ENCODE measurements at places on chromosomes 4 and X. TPM values are rescaled to one million over a fixed set of nuclear protein-coding genes. Genes with fewer than 3 reads are reported as not detected.

The RBMXL3 gene
- total RNA-seq: not detected

The TEX13B gene
- total RNA-seq: not detected

The ZNF718 gene
- 8.6 TPM for total RNA-seq

The SSX4 gene
- not detected for total RNA-seq

The NCAPG gene
- total RNA-seq: 58.2 TPM

The CFAP97 gene
- total RNA-seq: 46.9 TPM

The CFI gene
- 0.62 TPM for total RNA-seq

The TMPRSS11B gene
- not detected for total RNA-seq

The SPANXD gene
- not detected for total RNA-seq

The ALAS2 gene
- not detected for total RNA-seq

The VCX gene
- total RNA-seq: not detected

The SLC7A11 gene
- total RNA-seq: 0.92 TPM

The ASB9 gene
- total RNA-seq: 0.78 TPM

The RS1 gene
- not detected for total RNA-seq

The PCDH10 gene
- total RNA-seq: 0.09 TPM

DNA sequence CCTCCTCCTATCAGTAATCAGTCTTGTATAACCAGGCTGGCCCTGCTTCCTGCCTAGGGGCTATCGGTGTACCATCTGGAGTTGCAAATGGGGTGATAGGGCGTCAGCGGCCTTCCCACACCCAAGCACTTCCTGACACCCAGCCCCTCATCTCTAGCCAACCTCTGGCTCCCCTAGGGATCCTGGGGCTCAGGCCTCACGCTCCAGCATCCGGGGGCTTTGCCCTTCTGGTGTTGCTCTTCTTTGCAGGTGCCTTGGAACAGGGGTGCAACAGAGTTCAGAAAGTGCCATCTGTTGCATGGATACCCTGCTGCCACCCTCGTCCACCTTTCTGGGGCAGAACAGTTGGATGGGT, 4.1 kb downstream of the IL9R start:
- no peak for DNase-seq
- peaks cover 67% of the 10 kb centered on the region for H3K36me3 ChIP-seq
- H3K27me3 ChIP-seq: no peaks in the 10 kb centered on the region
- H3K27ac ChIP-seq: peak overlapping the region; percentile 98
- H3K4me3 ChIP-seq: peak overlapping the region; percentile 68

DNA sequence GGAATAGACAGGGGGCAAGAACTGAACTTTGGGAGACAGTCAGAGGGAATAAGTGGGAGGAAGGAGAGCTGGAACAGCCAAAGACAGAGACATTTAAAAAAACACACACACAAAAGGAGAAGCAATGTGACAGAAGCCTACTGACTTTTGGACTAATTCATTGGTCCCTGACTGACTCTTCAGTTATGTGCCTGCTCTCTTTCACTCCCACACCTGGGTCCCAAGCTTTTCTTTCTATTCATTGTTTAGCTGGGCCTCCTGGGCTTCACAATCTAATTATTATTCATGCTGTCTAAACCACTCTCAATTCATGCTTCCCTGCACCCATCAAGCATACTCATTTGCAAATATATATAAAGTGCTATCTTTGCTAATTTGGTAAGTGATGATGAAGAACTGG, 139.2 kb upstream of the IRS4 start:
- no peak overlapping the region for H3K27ac ChIP-seq
- H3K36me3 ChIP-seq: no peaks in the 10 kb centered on the region
- DNase-seq: no peak
- no peaks in the 10 kb centered on the region for H3K4me1 ChIP-seq

GRCh38 chrX:150225756-150226155, 137.4 kb upstream of the MAMLD1 start:
- no peak for DNase-seq
- no peak overlapping the region for H3K4me3 ChIP-seq
- H3K36me3 ChIP-seq: no peaks in the 10 kb centered on the region
- no peak overlapping the region for H3K27ac ChIP-seq

GRCh38 chr4:5365071-5366008, 314.1 kb downstream of the STK32B start:
- no peak for DNase-seq
- H3K4me1 ChIP-seq: no peaks in the 10 kb centered on the region
- H3K36me3 ChIP-seq: no peaks in the 10 kb centered on the region
- H3K4me3 ChIP-seq: no peak overlapping the region

DNA sequence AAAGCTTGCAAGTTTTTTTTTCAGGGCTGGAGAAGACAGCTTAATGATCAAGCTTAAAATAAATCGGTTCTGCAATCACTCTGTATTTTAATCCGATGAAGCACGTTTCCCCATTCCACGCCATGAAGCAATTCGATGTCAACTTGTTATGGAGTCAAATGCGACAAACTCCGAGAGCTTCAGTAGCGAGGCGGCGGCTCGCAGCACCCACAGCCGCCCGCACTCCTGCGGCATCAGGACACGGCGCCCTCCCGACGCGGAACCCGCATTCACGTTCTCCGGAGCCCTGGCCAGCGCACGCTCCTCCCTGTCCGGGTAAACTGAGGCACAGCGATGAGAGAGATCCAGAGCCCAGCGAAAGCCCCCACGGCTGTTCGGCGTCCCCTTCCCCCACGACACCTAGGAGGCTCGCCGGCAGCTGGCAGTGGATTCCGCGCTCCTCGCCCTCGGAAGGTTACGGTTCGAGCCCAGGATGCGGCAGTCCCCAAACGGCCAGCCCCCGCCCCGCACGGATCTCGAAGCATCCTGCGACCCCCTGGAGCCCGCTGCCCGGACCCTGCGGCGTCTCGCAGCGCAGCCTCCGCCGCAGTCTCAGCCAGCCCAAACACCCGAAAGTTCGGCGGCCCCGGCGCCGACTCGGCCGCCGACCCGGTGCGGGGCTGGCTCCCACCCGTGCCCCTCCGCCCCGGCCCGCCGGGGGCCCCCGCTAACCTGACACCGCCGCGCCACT, 507 bp downstream of the MFAP3L start:
- H3K4me1 ChIP-seq: peaks cover 7% of the 10 kb centered on the region
- DNase-seq: no peak
- no peak overlapping the region for H3K27ac ChIP-seq
- peaks cover 52% of the 10 kb centered on the region for H3K27me3 ChIP-seq

- no peaks in the 10 kb centered on the region for H3K27me3 ChIP-seq
- DNase-seq: no peak
- H3K36me3 ChIP-seq: no peaks in the 10 kb centered on the region
- no peak overlapping the region for H3K4me3 ChIP-seq
These were observed 110.4 kb downstream of the IL13RA2 start for GRCh38 chrX:114906984-114907510.

DNA sequence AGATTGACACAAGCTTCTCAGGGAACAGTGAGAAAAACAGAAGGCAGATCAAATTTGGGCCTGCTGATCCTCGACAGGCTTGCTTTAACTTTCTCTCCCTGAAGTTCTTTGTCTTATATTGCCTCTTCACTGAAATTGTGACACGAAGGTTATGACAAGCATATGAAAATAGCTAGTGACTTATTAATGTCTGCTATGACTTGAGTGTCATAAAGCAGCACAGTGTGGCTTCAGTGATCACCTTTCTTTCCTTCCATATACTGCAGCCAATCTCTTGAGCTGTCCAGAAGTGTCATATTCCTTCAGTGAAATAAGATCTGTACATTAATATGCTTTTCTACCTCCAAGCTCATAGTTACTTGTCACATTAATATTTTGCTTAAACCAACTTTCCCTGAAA, 870.2 kb downstream of the C4orf33 start:
- no peaks in the 10 kb centered on the region for H3K27me3 ChIP-seq
- H3K27ac ChIP-seq: no peak overlapping the region
- H3K4me3 ChIP-seq: no peak overlapping the region
- H3K36me3 ChIP-seq: no peaks in the 10 kb centered on the region

DNA sequence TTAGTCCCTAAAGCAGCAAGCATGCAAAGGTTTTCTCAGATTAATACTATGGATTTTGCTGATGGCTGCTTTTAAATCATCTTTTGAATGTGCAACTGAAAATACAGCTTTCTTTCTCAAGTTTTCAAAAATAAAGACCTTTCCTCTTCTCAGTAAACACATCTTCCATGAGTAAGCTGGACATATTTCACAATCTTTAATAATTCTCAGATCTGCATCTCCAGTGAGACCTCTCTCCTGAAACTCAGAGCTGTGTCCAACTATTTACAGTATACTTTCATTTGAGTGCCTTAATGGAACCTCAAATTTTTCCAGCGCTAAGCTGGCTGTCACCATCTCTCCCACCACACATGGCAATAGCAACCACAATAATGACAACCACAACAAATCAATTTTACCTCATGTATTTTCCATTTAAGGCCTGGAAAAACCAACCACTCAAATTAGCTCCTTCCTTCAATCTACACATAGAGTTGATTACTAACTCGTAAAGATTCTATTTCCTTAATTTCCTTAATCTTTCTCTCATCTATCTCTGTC, 192.4 kb upstream of the RPL34 start:
- peaks cover 33% of the 10 kb centered on the region for H3K4me1 ChIP-seq
- no peak overlapping the region for H3K4me3 ChIP-seq
- H3K27me3 ChIP-seq: peaks cover 5% of the 10 kb centered on the region
- H3K27ac ChIP-seq: no peak overlapping the region
- no peak for DNase-seq

DNA sequence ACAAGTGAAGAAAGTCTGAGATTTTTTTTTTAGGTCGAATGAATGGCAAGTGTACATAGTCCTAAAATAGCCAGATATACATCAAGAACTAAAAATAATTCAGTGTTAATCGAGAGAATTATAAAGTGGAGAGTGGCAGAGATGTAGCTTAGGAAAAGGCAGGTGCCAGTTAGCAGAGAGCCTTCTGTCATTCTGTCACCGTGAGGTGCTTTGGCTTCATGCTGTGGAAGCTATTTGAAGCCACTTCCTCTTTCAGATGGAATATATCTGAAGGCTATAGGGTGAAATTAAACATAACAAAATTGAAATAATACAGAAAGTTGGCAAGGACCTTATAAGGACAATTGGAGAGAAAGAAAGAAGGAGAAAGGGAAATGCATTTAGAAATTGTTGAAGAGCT, 756.3 kb downstream of the CCSER1 start:
- no peaks in the 10 kb centered on the region for H3K27me3 ChIP-seq
- H3K27ac ChIP-seq: no peak overlapping the region
- no peaks in the 10 kb centered on the region for H3K4me1 ChIP-seq
- H3K4me3 ChIP-seq: no peak overlapping the region
- DNase-seq: no peak

DNA sequence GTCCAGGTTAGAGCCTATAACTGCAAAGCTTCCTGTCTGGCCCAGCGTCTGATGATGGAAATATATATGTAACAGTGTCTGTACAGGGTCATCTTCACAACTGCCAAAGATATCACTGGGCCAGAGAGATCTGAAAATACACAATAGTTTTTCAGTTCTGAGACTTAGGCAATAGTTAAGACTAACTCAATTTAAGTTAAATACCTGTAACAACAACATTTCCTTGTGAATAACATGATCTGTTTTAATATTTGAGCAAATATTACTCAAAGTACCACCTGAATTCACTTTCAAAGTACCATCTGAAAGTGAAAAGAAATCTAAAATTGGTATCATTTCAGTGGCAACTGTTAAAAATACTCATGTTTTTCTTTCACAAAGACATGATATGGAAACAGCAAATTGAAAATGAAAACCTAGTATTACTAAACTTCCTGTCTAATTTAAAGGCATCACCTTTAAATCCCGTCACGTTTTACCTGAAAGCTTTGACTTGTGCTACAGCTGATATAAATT, 9.6 kb downstream of the ZAR1 start:
- DNase-seq: no peak
- H3K4me1 ChIP-seq: peaks cover 12% of the 10 kb centered on the region

DNA sequence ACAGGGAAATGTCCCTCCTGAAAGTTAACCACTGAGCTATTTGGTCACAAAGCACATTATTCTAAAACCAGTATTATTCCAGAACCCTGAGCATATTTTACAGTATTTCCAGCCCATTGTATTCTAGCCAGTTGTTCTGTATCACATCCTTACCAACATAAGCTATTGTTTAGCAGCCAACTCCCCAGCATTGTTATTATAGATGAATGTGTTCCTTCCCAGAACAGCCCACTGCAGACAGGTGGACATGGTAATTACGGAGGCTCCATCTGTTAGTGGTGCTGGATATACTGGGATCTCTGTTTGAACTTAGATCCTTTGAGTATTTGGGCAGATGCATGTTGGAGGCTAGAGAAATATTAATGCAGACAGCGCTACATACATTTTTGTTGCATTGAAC, 126.1 kb downstream of the MGST2 start:
- H3K4me1 ChIP-seq: peaks cover 7% of the 10 kb centered on the region
- peaks cover 34% of the 10 kb centered on the region for H3K27me3 ChIP-seq
- H3K27ac ChIP-seq: no peak overlapping the region
- no peak for DNase-seq
- H3K4me3 ChIP-seq: no peak overlapping the region
- H3K36me3 ChIP-seq: no peaks in the 10 kb centered on the region

DNA sequence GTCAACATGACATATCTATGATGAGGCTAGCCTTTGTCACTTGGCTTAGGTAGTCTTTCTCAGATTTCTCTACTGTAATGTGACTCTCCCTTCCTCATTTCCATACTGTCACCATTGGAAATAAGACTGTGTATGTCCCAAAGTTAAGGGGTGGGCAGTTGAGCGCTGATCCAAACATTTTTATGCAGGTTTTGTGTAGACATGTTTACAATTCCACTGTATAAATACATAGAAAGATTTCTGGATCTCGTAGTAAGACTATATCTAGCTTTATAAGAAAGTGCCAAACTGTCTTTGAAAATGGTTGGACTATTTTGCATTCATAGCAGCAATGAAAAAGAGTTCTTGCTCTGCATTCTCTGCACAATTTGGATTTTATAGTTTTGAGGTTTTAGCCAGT, 227.2 kb downstream of the GPM6A start:
- no peak overlapping the region for H3K4me3 ChIP-seq
- no peaks in the 10 kb centered on the region for H3K36me3 ChIP-seq
- no peaks in the 10 kb centered on the region for H3K4me1 ChIP-seq
- H3K27me3 ChIP-seq: no peaks in the 10 kb centered on the region

GRCh38 chrX:153478746-153479145, 8.4 kb upstream of the HAUS7 start:
- no peaks in the 10 kb centered on the region for H3K27me3 ChIP-seq
- no peak overlapping the region for H3K27ac ChIP-seq
- no peaks in the 10 kb centered on the region for H3K36me3 ChIP-seq

- H3K27ac ChIP-seq: no peak overlapping the region
- no peaks in the 10 kb centered on the region for H3K4me1 ChIP-seq
- no peaks in the 10 kb centered on the region for H3K27me3 ChIP-seq
- no peaks in the 10 kb centered on the region for H3K36me3 ChIP-seq
These were observed 16.8 kb downstream of the UGT8 start for GRCh38 chr4:114615435-114615834.

GRCh38 chr4:161704040-161704439, 459.8 kb downstream of the FSTL5 start:
- H3K27ac ChIP-seq: no peak overlapping the region
- H3K4me3 ChIP-seq: no peak overlapping the region
- H3K36me3 ChIP-seq: no peaks in the 10 kb centered on the region
